ENCODE measurements at places on chromosomes 4 and X.

GRCh38 chr4:16226816-16227461 is 668 bp upstream of the TAPT1 start:
- DNase-seq = peak; percentile 39

DNA sequence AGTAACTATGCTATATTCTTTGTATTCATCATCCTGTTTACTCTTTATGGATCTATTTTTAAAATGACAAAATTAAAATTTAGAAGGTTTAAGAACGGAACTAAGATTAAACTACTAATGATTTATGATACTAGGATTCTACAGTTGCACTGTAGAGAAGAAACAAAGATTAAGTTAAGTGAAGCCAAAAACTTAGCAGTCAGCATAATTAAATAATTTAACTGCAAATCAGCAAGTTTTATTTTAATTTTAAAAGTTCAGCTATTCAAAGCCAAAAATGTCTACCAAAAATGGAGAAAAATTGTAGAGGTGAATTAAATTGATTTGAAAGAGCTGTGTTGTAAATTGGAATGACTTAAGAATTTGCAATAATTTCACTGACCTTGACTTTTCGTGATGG is 30.8 kb downstream of the NDST4 start:
- no peak for DNase-seq

DNA sequence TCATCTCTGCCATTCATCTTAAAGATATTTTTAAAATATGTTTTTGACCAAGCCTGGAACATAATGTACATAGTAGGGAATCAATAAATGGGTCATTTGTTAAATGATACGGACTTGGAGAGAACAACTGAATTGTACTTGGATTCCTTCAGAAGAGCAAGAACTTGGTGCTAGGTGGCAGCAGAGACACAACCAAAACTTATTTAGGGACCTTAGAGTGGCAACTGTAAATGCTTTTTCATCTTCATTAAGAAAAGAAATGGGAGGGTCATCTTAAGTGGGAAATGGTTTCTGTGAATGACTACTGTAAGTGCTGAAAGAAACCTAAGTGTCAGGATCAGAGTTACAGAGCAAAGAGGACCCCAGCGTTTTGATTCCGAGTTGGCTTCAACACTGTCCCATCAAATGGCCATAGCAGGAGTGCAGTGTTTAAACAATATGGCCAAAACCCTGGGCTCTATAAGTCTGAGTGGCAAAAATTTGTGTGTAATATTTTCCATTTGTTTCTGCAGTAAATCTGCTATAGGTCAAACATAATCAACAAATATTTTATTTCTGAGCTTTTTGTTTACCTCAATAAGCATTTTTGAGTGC is 213.6 kb downstream of the PALLD start:
- DNase-seq = no peak

- DNase-seq = no peak
Measured at GRCh38 chr4:76597423-76597979, 162.5 kb downstream of the SHROOM3 start.

GRCh38 chr4:75030649-75031235 is 97.8 kb downstream of the PARM1 start:
- no peak for DNase-seq

DNA sequence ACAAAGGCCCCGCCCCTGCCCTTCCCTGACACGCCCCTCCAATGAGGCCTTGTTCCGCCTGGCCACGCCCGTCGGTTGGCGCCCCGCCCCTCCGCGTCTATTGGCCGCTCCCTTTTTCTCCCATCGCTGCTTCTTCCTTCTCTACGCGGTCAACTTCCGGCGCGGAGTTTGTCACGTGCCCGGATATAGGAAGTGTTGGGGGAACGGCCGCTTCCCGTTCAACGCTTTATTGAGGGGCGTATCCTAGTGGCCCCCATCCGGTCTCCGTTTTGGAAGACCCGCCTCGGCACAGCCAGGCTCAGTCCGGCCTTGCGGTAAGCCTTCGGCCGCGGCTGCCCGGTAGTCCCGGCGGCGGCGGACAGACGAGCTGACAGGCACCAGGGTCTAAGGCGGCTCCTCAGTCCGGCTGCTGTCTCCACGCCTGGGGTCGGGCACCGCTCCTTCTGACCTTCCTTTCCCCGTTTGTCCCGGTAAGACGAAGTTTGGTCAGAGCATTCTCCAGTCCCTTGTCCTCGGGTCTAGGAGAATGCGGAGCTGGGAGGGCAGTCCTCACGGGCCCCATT is at the start of gene EXOC1:
EXOC1 (plus strand) TSS at position 165 of the 563 bp plus-strand sequence. CDS start 4,676 bp downstream, outside the sequence.
- peak; percentile 95 for DNase-seq

GRCh38 chr4:152455311-152455710 is 80.6 kb downstream of the FBXW7 start:
- no peak for DNase-seq

DNA sequence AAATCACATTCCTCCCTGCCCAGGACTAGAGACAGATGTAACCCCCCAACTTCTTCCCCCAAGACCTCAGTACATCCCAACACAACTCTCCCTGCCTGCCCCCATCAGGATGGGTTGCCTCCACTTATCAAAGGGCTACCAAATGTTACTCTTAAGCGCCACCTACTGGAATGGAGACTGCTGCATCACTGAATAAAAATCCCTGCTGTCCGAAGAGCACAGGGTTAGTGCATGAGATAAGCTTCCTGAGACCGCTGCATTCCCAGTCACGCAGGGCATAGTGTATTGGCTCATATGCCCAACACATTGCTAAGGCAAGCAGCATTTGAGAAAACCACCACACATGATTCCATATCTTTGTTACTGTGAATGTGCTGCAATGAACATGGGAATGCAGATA is 544.5 kb downstream of the PPP4R3C start:
- DNase-seq = no peak

GRCh38 chr4:147787204-147787603 is 55.3 kb downstream of the ARHGAP10 start:
- DNase-seq = no peak

DNA sequence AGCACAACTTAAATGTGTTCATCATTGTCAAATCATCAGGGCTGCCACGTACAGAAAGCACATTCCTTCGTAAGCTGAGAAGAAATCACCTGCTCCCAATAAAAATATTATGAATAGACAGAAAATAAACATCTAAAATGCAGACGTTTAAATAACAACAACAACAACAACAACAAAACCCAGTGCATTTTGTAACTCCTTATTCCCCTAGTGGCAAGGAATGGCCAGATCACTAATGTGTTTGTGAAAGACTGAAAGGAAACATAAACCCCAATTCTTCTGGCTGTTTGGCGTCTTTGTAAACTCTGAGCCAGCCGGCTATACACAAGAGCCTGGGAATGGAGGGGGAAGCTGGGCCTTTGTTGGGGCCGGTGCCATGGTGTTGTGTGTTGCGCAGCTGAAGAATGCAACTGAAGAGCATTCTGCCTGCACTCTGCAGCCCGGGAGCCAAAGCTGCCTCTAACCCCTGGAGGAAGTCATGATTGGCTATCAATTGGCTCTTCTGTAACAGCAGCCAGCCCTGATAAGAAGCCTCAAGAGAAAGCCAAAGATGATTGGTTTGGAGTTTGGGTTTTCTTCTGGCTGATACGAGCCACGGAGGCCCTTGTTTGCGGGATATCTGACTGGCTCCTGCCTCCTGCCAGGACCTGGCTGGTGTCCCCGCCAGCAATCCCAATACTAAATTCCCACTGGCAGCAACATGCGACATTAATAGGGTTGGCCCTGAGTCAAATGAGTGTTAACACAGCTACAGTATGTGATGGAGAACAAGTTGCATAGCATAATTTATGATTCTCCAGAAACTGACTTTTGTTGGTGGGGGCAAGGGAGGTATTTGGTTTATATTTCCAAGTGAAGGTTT is 89.7 kb upstream of the TFDP3 start:
- DNase-seq = no peak

GRCh38 chr4:71553605-71554004 is 214.8 kb downstream of the SLC4A4 start:
- DNase-seq = no peak

- DNase-seq = peak; percentile 66
Measured at GRCh38 chrX:70398899-70399298, 24.2 kb upstream of the GDPD2 start.

DNA sequence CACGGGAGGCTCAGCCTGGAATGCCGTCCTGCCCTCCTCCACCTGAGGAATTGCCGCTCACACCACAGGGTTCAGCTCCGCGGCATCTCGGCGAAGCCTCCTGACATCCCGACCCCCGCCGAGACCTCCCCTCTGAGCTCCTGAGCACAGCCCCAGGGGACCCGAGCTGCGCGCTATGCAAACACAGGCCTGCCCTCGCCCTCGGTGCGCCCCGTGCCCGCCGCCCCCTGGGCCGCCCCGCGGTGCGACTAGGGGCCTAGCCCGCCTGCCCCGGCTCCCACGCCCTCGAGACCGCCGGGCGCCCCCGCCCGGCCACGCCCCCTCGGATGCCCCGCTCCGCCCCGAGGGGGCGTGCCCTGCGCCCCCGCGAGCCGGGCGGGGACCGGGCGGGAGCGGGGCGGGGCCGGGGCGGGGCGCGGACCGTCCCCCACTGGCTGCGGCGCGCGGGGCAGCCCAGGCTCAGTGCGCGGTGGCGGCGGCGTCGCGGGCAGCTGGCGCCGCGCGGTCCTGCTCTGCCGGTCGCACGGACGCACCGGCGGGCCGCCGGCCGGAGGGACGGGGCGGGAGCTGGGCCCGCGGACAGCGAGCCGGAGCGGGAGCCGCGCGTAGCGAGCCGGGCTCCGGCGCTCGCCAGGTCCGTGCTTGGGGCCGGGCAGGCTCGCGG is at the start of gene FGFR3:
FGFR3 (plus strand) TSS at position 462 of the 664 bp plus-strand sequence. CDS start 642 bp downstream, outside the sequence.
- peak; percentile 44 for DNase-seq

- DNase-seq = no peak
Measured at GRCh38 chr4:79682161-79682560, 274.1 kb upstream of the GK2 start.

DNA sequence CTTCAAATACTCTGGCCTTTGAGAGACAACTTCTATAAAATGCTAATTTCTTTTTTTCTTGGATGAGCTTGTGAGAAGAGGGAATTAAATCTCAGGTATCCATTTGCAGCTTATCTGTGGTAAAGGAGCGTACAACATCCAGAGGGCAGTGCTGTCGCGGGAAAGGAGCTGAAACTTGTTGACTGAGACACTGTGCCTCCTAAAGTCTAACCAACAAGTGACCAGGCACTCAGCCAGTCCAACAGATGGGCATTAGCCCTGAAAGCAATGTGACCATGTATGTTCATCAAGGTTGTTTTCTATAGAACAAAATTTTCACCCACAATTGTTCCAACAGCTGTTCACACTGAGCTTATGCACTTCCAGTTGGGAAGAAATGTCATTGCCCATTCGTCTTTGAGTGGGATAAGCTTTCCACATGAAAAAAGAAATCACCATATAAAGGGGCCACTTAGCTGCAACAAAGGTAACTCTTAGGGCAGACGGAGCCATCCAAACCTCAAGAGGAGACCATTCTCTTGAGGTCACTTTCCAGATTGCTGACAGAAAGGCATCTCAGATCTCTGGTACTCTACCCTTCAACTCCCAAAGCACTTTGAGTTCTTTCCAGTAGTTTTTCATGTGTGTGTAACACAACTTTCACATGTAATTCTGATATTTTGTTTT is 244.8 kb upstream of the NEIL3 start:
- DNase-seq = no peak

DNA sequence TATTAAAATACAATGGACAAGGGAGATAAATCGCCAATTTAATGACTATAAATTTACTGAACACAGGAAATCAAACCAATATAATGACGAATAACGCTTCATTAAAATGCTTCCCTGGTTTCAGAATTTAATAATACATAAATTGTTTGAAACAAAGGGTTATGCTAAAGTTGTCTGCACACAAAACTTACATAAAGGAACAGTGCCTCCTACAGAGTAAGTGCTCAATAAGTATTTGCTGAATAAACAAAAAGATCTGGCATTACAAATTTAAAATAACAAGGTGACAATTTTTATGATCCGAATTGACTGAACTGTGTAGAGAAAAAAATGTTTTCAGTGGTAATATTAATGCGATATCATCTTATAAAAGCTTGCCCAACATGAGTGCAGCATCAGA is 69.6 kb downstream of the NOCT start:
- peak; percentile 31 for DNase-seq

Data from CD4-positive, alpha-beta T cell treated with Interleukin-10 for 1 hour (primary cell).